ENCODE measurements at places on chromosomes 1 and 21. TPM values are rescaled to one million over a fixed set of nuclear protein-coding genes. Genes with fewer than 3 reads are reported as not detected.

DNA sequence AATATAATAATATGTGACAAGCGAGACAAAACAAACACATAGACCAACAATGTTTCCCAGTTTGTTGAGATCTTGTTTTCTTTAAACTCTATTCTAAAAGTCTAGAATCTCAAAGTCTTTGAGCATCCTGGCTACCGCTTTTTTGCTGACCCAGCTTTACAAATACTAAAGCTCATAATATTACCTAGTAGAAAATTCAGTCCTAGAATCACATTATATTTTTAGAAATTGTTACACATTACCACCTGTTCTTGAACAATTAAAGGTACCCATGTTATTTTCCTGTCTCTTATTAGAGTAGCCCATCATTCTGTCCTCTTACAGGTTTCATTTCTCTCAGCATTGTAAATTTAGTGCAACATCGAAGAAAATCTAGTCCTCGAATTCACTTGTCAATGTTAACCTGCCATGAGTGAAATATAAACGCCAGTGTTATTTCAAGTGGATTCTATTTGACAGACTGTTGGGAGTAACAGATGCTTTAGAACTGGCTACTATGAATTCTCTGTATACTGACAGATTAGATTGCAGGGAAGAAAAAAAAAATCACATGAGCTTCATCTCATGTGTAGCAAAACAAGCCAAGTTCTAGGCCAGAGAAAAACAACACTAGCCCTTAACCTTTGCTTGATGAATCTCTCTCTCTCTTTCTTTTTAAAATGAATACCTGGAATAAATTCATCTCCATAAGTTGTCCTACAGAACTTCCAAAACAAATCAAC, 851.2 kb upstream of the ADAMTS5 start:
- DNase-seq: no peak

- peak; percentile 85 for DNase-seq
Observed at GRCh38 chr1:23554481-23555269, 4.6 kb downstream of the ID3 start.

GRCh38 chr21:14987370-14988170, 77.2 kb downstream of the NRIP1 start:
- no peak for DNase-seq

DNA sequence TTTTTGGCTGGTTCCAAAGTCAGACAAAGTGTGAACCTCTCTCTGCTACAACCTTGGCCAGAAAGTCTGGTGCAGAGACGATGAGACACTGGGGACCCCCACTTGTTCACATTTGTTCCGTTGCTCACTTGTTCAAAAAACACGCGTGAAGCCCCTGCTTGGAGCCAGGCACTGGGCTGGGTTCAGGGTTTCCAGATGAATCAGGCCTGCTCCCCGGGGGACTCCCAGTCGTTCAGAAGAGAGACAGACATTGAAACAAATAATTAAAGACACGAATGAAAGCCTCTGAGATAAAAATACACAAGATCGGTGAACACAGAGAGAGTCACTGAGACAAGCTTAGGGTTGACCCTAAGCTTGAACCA, 101.5 kb upstream of the RUNX3 start:
- peak; percentile 90 for DNase-seq

- DNase-seq: no peak
Observed at GRCh38 chr1:201378804-201379203, 1.3 kb upstream of the TNNT2 start.

DNA sequence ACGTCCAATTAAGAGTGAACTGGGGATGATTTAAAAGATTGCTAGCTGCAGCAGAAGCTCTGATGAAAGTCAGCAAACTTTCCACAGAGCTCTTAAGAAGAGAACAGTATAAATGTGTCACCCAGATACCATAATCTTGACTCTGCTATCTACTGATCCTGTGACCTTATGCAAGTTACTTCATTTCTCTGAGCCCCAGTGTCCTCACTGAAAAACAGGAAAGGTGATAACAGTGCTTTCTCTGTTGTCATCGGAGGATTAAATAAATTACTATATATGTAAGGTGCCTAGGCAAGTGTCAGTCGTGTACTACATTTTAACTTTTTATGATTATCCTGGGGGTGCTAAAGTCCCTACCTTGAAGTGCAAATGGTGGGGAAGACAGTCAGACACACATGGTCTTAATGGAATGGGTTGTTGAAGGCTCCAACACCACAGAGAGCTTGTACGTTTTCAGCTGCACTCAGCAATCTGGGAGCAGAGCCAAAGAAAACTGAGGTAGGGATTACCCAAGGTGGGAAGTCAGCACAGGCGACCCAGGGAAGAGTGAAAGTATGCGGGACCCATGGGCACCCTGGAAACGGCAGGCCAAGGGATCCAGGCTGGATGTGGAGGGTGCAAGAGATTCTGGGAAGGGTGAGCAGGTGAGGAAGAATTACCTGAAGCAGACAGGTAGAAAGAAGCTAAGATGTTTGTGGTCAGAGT, 82.8 kb downstream of the DTL start:
- DNase-seq: no peak

DNA sequence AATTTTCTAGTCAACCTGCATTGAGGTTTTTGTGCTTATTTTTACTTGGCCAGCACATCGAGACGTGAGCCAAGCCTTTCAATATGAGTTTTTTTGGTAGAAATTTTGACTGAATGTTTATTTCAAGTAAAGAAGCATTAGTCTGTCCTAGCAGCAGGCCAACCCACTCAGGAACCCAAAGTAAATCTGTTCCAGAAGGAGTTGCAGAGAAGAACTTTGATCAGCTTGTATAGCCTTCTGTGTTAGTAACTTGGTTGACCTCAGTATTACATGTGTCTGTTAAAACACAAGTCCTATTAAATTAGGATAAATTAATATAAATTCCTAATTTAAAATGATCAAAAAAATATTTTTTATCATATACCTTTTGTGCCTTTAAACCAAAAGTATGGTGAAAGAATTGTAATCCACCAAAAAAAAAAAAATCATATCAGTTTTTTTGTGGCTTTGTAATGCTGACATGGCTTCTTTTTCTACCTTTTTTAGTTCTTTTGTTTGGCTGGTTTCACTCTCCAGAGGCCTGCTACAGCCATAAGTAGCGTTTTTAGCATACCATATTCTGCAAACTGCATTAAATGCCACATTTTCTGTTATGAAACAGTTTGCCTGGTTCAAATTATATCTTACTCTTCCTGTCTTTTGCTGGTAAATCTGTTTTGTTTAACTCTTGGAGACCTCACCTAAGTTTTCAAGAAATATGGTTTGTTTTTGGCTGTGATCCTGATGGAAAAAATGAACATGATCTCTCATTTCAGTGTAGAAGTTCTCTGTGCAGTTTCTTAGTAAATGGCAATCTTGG, 39.5 kb downstream of the ATF6 start:
- DNase-seq: no peak

DNA sequence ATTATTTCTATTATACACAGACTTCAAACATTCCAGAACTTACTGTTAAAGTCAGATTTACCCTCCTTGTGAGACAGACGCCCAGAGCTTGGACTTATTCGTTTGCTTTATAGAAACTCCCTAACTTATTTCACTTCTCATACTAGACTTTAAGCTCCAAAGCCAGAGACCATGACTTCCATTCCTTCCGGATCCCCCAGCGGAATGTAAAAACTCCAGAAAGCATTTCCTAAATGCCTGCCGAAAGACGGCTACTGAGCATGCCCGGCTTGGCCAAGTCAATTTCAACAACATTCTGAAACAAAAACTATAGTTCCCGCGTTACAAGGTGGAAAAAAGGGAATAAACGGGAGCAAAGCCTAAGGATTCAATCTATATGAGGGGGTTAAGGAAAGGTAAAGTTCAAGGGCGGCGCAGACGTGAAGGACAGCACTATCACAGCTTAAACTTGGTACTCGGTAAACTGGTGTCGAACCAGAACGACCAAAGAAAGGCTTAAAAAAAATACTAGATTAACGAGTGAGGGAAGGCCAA, 1.1 kb downstream of the USP48 start:
- DNase-seq: no peak

DNA sequence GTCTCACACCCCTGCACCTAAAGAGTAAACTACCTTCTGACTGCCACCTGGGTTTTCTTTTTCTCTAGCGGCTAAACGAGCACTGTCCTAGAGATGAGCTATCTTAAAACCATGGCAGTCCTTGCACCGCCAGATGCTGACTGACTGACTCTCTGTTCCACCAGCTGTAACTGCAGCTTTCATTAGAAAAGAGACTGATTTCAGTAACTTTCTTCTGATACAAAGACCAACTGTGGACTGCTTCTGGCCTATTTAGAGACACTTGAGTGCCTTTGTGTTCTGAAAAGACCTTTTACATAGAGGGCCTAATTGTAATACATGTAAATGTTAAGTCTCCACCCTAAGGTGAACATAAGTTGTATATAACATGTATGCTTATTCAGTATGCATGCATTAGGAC, 152.5 kb downstream of the DISC1 start:
- no peak for DNase-seq

DNA sequence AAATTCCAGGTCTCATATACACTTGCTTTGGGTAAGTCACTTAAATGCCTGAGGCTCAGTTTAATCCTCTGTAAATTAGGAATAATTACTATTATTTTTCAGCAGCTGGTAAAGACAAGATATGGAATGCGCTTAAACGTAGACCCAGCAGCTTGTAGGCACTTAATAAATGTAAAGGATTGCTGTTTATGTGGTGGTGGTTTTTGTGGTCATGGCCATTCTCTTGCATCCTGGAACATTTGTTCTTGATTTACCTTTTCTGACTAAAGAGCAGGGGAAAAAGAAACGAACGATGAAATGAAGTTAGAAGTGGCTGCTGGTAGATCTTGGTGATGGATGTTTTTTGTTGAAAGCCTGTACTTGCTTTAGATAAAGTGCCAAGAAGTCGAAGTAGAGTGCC, 195.0 kb upstream of the FOXD3 start:
- no peak for DNase-seq

- peak; percentile 9 for DNase-seq
Observed at GRCh38 chr1:3732434-3733093, 19.7 kb upstream of the CCDC27 start.

DNA sequence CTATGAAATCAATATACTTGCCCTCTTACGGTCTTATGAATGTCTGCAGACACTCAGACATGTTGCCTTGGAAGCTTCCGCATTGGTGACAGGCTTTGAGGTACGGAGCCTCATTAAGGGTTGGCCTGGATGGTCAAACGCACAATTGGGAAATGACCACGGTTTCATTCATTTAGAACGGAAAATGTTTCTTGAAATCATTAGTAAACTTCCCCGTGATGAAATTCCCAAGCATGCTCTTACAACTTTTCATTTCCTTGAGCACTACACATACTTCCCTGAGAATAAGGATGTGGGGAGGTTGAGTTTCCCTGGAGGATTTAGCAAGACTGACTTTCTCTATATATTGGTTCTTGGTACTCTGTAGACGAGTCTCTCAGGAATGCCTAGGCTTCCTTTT, 146.3 kb downstream of the HLX start:
- DNase-seq: no peak

ANKRD35 gene
- 0.54 TPM for total RNA-seq
